RWPE2 (cell line): ENCODE measurements at places on chromosomes 4 and X.

DNA sequence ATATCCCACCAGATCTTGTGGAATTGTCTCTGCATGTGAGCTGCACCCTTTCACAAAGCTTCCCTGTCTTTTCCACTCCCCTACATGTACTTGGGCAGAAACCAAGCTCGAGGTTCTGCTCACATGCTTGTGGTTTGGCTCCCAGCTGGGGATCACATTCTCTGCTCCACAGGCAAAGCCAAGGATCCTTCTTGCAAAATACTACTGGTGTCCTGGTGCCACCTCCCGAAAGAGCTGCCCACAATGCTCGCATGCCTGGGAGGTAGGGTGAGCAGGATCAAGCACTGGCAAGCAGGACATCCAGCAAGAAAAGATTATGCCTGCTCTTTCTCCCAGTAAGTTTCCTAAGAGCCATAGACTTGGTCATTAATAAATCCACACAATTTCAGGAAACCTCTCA lies 45.1 kb upstream of the PPARGC1A start:
- DNase-seq: no peak

DNA sequence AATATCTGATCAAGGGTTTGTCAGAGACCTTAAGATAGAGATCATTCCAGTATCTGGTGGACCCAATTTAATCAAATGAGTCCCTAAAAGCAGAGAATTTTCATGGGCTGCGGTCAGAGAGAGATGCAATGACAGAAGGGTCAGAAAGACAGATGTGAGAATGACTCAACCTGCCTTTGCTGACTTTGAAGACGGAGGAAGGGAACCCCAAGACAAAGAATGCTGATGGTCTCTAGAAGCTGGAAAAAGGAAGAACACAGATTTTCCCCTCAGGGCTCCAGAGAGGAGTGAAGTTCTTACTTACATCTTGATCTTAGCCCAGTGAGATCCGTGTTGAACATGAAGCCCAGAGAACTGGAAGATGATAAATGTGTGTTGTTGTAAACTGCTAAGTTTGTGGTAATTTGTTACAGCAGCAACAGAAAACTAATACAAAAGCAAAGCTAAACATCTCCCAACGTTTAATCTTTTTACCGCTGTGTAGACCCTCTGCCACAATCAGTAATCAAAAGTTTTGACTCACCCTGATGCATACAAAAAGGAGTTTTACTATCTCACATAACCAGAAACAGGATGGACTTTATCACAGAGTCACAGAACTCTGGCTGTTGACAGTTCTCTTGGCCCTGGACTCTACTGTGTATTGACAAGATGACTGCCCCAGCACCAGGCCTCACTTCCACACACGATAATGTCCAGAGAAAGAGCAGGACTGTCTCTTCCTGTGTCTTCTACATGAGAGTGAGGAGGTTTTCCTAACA lies 70.2 kb upstream of the MAGEB2 start:
- no peak for DNase-seq

GRCh38 chr4:60737858-60738257 lies 462.3 kb upstream of the ADGRL3 start:
- DNase-seq: no peak

GRCh38 chrX:40908857-40909475 lies 173.6 kb upstream of the MED14 start:
- DNase-seq: no peak

- no peak for DNase-seq
Observed at GRCh38 chr4:116668190-116668589, 417.2 kb downstream of the TRAM1L1 start.

DNA sequence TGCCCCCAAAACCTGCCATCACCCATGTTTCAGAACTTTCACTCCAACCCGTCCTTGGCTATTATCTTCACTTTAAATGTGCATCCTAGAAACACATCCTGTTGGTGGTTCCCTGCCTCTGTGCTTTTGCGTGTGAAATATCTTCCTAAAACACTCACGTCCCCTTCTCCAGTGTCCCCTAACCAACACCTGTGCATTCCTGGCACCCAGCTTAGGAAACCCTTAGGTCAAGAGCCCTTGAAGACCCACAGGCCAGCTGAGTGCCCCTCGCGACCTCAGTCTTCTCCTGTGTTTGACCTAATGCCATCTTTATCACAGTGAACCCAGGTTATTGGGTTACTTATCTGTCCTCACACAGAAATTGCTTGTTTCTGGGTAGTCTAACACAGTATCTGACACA lies 117.6 kb downstream of the STK32B start:
- DNase-seq: no peak

- no peak for DNase-seq
Observed at GRCh38 chr4:159606835-159607234, 504.0 kb downstream of the RAPGEF2 start.

- DNase-seq: no peak
Observed at GRCh38 chr4:164027805-164028204, 533.3 kb downstream of the TMA16 start.
